HAP-1 (cell line): ENCODE measurements at places on chromosomes 13 and 19.
A peak's percentile ranks its signal among the peaks of the same experiment; 100 is the strongest.

GRCh38 chr13:76499891-76500290 is 386.3 kb downstream of the KCTD12 start:
- DNase-seq: no peak

GRCh38 chr19:18280247-18281081 is 958 bp downstream of the JUND start:
- DNase-seq: peak; percentile 70

GRCh38 chr13:46578590-46578975 is 25.6 kb downstream of the LRCH1 start:
- no peak for DNase-seq

DNA sequence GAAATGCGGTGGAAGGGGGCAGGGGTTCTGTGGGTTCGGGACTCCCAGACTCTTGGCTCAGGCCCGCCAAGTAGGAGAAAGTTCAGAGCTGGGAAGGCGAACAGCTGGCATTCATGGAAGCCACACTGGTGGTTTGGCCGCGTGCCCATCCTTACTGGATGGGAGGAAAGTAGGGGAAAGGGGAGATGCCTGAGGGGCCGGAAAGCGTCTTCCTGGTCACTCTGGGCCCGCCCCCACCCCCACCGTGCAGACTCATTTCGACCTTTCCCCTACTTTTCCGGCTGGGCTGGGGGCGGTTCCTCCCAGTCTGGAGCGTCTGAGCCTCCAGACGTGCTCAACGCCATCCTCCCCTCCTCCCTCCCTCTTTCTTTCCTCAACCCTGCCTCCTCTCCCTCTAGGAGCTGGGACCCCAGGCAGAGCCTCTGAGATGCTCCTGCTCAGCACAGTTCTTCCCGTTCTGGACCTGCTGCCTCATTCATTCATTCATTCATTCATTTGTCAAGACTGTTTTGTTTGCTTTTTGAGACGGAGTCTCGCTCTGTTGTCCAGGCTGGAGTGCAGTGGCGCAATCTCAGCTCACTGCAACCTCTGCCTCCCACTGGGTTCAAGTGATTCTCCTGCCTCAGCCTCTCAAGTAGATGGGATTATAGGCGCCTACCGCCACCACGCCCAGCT is 3.5 kb downstream of the ANGPTL4 start:
- DNase-seq: peak; percentile 47

- DNase-seq: no peak
These were observed 48.2 kb upstream of the GPR183 start for GRCh38 chr13:99355267-99356011.

DNA sequence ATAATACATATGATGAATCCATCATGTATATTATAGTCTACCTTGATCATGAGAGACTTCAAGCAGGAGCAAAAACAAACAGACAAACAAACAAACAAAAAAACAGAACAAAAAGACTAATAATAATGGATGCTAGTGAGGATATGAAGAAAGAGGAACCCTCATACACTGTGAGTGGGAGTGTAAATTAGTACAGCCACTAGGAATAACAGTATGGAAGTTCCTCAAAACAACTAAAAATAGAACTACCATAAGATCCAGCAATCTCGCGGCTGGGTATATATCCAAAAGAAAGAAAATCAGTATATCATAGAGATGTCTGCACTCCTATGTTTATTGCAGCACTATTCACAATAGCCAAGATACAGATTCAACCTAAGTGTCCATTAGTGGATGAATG is 7.0 kb upstream of the DLEU7 start:
- no peak for DNase-seq

DNA sequence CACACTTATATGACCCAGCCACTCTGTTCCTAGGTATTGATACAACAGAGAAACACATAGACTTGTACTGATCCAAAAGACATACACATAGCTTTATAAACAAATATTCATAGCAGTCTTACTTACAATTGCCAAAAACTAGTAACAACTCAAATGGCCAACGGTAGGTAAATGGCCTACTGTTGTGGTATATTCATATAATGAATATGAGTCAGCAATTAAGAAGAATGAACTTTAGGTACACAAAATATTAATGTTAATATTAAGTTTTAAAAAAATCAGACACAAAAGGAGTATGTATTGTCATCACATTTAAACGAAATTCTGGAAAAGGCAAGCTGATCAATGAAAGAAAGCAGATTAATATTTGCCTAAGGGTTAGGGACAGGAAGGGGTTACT is 19.7 kb downstream of the KPNA3 start:
- DNase-seq: no peak

DNA sequence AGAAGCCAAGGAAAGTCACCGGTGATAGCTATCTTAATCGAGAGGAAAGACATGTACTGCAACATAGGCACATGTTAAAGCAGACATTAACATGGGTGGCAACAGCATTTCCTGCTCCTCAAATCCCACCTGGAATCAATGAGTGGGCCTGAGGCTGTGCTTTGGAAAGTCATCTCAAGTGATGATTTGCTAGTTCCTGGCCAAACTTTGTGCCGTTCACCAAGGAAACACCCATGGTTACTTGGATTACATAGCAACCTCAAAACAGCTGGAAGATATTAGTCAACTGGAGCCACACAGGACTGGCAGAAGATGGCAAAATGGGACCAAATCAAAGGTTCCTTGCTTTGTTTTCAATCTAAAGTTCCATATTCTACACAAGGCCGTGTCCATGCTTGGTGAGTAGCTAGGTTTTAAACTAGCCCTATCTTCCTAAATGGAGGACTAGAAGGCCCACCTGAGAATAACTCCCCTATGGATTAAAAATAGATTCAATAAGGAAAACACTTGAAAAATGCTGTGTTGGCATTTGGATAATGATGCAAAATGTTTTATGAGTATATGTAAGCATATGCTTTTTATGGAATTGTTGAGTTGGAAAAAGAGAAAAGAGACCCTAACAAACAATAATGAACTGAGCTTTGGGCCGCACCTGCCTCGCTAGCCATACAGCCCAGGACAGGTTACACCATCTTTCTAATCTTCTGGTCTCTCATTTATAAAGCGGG is 144.5 kb downstream of the RGCC start:
- DNase-seq: no peak

DNA sequence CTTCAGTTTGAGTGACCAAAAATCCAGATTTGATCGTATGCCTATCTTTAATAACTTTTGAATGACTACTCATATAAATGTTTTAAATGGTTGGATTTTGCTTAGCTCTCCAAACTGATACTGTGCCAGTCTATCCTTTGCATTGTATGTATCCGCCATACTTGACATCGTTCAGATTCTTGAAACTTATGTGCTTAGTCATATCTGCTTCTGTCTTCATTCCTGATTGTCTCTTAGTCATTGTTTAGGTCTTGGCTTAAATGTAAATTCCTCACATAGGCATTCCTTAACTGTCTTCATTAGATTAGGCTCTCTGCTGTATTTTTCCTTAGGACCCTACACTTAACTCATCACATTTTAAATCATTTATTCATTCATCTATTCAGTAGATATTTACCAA is 126.0 kb downstream of the PCCA start:
- DNase-seq: no peak

DNA sequence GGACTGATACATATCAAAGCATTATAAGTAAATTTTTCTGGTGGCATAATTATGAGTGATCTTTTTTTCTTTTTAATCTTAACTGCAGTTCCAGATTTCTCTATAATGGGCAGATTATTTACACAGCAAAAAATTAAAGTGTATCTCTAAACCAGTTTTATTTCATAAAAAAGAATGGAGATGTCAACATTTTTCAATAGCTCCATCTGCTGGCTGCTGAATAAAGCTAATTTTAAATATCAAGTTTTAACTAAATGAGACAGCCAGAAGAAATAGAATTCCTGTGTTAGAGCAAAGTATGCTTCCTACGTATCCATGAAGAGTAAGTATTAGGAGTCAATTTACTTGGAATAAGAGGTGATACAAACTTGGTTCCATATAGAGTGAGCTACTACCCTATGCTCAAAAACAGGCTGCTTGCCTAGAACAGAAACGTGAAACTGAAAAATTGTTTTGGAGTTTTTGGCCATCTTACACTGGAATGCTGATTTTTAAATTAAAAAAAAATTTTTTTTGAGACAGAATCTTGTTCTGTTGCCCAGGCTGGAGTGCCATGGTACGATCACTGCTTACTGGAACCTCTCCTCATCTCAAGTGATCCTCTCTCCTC is 5.0 kb upstream of the PDS5B start:
- peak; percentile 34 for DNase-seq

DNA sequence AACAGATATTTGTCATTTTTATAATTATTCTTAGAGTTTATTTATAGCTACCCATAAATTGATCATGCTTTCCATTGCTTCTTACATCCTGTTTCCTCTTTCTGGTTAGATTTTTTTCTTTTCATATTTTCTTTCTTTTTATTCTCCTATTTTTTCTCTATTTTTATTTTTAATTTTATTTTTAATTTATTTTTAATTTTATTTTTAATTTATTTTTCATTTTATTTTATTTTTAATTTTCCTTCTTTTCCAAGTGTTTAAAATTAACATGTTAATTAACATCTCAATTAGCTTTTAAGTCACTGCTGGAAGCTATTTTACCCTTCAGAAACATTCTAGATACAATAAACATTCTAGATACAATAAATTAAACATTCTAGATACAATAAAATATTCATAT is 269.6 kb downstream of the B3GLCT start:
- no peak for DNase-seq
